ENCODE measurements at places on chromosomes 16 and 17. TPM values are rescaled to one million over a fixed set of nuclear protein-coding genes. Genes with fewer than 3 reads are reported as not detected.

Gene ZMYND15
- 0.19 TPM for total RNA-seq

Gene GRB7
- 0.73 TPM for total RNA-seq

Gene SLC52A1
- 0.51 TPM for total RNA-seq

Gene KREMEN2
- not detected for total RNA-seq

Gene TBC1D3I
- total RNA-seq: 0.18 TPM

Gene CCDC40
- not detected for total RNA-seq

Gene SARM1
- 17.1 TPM for total RNA-seq

Gene CPHXL2
- total RNA-seq: not detected

Data from activated naive CD4-positive, alpha-beta T cell treated with anti-CD3 and anti-CD28 coated beads, Interleukin-2, amount 10 ng/mL, durations not matched to agents 5 hours and 36 hours (primary cell).